CD4-positive, alpha-beta T cell treated with Interleukin-17A for 1 hour (primary cell): ENCODE measurements at places on chromosomes 6 and 20.

DNA sequence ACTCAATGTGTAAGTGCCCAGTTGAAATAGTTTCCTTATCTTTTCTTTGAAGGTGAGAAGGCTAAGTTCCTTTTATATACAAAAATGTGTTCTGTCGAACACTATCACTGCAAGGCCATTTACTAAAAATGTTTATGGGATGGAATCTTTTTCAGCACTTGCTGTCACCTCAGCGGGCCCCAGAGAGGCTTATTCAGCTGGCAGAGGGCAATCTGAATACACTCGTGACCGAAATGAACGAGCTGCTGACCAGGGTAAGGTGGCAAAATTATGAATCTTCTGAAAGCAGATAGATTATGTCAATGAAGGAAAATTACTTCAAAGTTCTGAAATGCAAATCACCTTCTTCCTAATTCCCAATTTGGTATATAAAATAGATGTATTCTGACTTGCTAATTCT is 340.2 kb downstream of the ARHGAP18 start:
- no peak for DNase-seq

DNA sequence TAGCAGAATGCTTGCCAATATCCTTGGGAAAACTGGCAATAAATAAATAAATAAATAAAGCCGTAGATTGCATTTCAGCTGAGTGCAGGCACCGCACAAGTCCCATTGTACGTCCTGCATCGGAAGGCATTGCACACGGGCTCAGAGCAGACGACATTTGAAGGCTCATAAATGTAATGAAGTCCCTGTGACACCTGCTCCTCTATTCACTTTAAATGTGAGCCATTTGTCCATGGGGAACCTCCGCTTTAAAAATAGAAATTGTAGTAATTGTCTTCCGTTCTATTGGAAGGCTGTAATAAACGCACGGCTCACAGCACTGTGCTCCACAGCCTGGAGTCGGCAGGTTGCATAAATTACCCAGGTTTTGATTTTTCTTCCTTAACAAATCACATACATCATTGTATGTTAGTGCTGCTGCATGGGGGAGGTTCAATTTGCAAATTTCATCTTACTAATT is 32.6 kb downstream of the MYT1 start:
- no peak for DNase-seq

- no peak for DNase-seq
Measured at GRCh38 chr6:79764747-79765146, 133.6 kb downstream of the SH3BGRL2 start.

- DNase-seq = no peak
Measured at GRCh38 chr6:156554160-156554559, 223.0 kb upstream of the ARID1B start.

DNA sequence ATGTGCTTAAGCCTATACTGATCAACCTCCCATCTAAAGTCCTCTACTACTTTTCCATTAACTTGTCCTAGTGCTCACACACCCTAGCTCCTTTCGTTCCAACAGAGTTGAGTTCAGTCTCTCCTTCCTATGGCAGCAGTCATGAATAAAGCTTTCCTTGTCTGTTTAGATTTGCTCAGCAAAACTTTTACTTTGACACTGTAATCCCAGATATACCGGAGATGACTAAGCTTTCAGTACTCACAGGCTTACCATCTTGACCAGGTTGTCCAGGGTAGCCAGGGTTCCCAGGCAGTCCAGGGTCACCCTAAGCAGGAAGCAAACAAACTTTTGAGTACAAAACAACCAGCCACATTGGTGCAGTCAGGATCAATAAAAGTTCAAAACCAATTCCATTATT is 90.7 kb downstream of the COL21A1 start:
- DNase-seq = no peak

- no peak for DNase-seq
Measured at GRCh38 chr6:38269461-38270172, 370.1 kb downstream of the BTBD9 start.

- DNase-seq = no peak
Measured at GRCh38 chr6:136991646-136992045, 53.1 kb downstream of the IL20RA start.

GRCh38 chr6:15906420-15907016 is 222.4 kb upstream of the MYLIP start:
- no peak for DNase-seq
